ENCODE measurements at places on chromosomes 7 and 10.

- DNase-seq = no peak
These were observed 51.4 kb downstream of the MICALL2 start for GRCh38 chr7:1407892-1408291.

- DNase-seq = no peak
These were observed 39.6 kb downstream of the BZW2 start for GRCh38 chr7:16685535-16685934.

DNA sequence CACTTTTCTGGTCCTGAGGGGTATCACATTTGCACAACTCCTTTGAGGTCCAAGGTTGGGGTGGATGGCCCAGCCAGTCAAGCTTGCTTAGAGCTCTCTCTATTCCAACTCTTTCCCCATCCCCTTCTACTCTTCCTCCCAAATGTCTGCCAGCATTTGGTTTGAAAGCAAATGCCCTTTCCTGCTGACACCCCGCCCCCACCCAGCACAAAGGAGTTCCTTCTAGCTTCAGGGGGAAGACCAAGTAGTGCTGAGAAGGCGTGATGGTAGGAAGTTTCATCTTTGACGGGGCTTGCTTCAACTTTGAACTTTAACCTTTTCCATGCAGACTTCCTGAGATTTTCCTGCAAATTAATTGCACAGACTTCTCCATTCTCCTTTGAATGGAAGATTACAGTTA lies 137.5 kb upstream of the TCF7L2 start:
- DNase-seq = no peak

DNA sequence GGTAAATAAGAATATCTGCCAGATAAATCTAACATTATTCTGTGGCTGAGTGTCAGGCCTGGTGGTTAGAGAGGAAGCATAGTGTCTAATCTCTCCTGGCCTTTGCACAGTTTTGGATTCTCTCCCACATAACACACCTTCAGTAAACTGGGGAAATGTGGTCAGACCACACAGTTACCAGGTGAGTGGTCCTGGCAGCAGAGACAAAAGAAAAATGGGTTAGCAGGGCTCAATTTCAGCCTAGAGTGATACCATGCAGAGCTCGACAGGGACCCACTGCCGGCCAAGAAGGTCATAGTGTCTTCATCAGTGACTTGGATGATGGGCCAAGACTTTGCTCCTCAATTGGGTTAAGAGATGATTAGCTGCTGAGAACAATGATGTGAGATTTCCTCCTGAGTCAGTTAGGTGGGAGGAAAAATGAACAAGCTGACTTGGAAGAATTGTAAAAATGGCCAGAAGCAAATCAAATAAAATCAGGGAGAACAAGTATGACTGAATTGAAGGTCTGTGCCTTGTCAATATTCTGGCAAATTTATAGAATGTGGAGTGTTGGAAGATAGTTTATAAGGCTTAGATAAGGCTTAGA lies 69.2 kb upstream of the EFCAB10 start:
- no peak for DNase-seq

- DNase-seq = no peak
These were observed 1.2 kb downstream of the GPNMB start for GRCh38 chr7:23247603-23248335.

DNA sequence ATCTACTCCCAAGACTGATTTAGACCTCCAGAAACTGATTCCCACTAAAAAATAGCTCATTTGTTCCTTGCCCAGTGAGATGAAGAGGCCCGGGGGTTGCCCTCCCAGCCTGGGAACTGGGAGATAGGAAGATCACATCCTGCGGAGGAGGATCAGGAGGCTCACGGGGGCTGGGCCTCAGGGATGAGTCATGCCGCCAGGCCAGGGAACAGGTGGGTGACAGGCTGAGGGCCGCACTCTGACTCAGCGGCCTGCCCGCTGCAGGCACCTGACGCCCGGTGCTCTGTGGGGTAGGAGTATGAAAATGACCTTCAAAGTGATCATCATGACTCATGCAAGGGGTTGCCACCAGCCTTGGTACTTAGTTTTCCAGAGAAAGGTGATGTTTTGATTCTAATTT lies 104.5 kb upstream of the ZPBP start:
- peak; percentile 56 for DNase-seq

DNA sequence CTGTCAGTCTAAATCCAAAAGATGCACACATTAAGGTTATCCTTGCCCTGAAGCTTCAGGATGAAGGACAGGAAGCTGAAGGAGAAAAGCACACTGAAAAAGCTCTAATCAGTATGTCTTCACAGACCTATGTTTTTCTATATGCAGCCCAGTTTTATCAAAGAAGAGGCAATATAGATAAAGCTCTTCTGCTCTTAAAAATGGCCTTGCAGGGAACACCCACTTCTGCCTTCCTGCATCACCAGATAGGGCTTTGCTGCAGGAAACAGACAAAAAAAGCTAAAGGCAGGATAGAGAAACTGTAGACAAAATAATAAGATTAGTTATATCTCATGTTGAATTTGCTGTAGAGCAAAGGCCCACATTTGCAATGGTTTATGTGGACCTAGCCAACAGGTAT lies 14.9 kb upstream of the IFIT1B start:
- DNase-seq = no peak

GRCh38 chr10:102580230-102580629 lies 64.0 kb upstream of the TRIM8 start:
- DNase-seq = no peak

- DNase-seq = no peak
These were observed 14.1 kb upstream of the TAS2R41 start for GRCh38 chr7:143463556-143463955.

- DNase-seq = peak; percentile 34
These were observed 67.6 kb downstream of the MDFIC start for GRCh38 chr7:114989531-114989930.

- no peak for DNase-seq
These were observed 201.4 kb downstream of the PTEN start for GRCh38 chr10:88064608-88065382.

DNA sequence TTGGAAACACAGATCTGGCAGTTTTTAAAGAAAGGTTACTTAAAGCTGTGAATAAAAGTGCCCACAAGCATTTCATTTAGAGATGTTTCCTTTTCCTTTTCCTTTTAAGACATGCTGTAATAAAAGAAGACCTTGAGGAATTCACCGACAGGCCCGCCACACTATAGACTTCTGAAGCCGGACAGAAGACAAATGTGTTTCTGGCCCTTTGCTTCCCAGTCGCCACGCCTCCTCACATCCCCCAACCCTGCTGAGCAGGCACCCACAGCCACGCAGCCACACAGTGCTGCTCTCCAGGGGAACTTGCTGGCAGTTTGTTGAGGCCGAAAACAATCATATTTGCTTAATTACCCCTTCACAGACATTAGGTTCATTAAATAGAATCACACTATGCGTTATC lies 83.4 kb downstream of the SLC25A13 start:
- no peak for DNase-seq

DNA sequence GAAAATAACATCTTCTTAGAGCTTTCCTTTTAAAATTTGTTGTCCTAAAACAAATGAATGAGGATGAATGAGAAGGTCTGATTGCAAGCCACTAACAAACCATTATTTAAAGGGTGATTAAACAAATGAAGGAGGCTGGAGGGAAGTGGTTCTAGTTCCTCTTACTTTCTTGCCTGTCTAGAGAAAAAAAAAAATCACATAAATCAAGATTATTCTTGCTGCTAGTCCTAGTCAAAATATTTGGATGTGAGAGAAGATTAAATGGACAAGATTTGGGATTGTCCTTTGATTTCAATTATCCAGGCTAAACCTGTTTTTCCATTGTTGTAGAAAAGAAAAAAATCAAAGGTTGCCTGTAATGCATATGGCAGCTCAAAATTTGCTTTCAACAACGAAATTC lies 3.3 kb downstream of the SKAP2 start:
- DNase-seq = no peak

GRCh38 chr7:157495594-157495993 lies 158.8 kb downstream of the DNAJB6 start:
- no peak for DNase-seq

- no peak for DNase-seq
These were observed 111.9 kb downstream of the SVIL start for GRCh38 chr10:29522918-29523317.

DNA sequence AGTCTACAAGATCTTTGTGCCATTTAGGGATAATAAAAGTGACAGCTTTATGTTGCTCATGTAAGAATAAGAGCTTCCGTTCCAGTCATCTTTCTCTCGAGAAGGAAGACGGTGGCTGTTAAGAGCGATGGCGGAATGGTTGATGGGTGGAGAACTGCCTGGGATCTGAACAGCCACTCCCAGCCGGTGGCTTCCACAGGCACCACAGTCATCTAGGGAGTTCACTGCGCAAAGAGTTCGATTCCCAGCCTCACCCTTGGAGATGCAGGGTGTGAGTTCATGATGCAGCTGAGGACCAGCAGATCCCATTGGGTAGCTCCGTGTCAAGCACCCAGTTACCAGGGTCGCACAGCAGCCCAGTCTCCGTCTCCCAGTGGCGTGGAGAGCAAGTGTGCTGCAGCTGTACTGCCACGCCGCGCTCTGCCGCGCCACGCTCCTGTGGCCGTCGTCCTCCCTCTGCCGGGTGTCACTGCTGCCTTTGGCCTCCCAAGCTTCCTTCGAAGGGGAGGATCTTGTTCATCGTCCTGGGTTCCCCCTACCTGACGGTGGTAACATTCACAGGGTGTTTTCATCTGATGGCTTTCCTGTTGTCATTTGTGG lies 7.8 kb downstream of the SUN1 start:
- no peak for DNase-seq

DNA sequence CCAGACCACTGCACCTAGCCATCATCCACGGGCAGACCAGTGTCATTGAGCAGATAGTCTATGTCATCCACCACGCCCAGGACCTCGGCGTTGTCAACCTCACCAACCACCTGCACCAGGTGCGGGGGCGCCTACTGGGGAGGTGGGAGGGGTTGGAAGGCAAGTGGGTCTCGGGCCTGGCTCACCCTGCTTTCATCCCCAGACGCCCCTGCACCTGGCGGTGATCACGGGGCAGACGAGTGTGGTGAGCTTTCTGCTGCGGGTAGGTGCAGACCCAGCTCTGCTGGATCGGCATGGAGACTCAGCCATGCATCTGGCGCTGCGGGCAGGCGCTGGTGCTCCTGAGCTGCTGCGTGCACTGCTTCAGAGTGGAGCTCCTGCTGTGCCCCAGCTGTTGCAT lies 4.6 kb downstream of the NFKB2 start:
- no peak for DNase-seq

- no peak for DNase-seq
These were observed 28.0 kb upstream of the PPIF start for GRCh38 chr10:79319115-79319771.

GRCh38 chr10:98587156-98587837 lies 140.6 kb upstream of the HPS1 start:
- no peak for DNase-seq

DNA sequence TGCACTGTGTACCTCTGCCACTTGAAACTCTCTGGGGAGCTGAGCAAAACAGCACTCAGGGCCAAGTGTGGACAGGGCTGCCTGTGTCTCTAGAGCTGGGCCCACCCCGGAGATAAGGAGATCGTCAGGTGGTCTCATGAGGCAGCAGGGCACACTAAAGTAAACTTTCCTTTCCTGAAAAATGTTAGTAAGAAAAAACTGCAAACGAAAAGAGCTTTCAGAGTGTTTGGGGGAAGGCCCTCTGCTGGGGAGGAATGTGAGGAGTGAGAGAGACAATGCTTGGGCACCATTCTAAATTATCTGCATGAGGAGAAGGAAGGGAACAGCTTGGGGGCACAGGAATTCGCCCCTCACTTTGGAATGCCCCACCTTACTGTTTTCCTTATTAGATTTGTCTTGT lies 127.7 kb downstream of the ATXN7L1 start:
- DNase-seq = no peak

DNA sequence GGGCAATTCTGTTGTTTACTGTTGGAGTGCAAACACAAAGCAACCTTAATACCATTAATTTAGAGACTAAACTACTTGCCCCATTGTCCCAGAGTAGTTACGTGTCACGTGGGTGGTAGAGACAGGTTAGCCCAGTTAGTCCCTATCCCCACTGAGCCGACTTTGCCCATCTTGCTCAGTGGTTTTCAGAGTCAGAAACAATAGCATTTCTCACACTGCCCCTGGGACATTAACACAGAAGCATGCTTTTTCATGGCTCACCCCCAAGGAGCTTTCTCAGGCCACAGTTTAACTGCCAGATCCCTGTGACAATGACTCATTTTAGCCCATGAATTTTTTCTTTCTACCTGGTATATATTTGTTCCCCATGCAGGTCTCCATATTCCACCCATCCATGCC lies 271.0 kb downstream of the POU6F2 start:
- no peak for DNase-seq

DNA sequence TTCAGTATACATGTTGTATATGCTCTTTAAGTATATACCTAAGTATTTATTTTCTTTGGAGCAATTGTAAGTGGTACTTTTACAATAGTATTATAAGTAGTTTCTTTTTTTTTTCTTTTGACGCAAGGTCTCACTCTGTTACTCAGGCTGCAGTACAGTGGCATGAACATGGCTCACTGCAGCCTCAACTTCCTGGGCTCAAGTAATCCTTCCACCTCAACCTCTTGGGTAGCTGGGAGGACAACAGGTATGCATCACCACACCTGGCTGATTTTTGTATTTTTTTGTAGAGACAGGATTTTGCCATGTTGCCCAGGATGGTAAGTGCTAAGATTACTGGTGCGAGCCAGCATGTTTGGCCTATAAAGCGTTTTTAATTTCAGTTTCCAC lies 13.7 kb upstream of the CDCA7L start:
- DNase-seq = no peak

- no peak for DNase-seq
These were observed 25.4 kb downstream of the RPP38 start for GRCh38 chr10:15122477-15123030.

- DNase-seq = no peak
These were observed 460.9 kb upstream of the CNTNAP2 start for GRCh38 chr7:145655666-145656065.

DNA sequence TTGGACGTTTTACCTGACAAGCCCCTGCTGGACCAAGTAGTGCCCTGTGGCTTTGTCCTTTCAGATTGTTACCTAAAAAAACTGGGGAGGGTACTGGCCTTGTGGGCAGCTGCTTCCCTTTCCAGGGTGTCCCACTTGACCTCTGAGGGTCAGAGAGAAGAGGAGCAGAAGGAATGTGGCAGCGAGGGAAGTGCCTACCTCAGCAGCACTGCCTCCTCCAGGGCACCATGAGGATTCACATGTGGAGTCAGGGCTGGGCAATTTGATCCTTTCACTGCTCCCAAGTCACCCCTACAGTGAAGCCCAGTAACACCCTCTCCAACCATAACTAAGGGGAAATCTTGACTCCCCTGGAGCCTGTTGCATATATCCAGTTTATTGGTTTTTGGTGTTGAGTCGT lies 64.6 kb downstream of the ITGB1 start:
- DNase-seq = no peak

- DNase-seq = no peak
These were observed 11.2 kb upstream of the TSPAN14 start for GRCh38 chr10:80442879-80443278.
